ENCODE measurements at places on chromosomes 2 and 18.

DNA sequence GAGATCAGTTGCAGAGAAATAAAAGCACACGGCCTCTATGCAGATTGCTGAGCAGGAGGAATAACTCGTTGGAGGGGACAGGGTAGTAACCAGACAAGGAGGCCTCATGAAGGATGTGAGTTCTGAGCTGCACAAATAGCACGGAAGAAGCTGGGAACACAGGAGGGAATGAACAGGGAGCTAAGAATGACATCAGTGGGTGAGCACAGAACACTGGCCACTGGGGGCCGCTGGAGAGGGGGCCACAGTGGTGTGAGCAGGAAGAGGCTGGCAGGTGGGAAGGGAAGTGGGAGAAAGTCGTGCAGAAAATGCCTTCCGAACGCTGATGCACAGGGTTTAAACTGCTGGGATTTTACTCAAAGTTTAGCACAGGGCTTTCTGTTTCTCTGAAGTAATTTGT, 61.0 kb downstream of the ZAP70 start:
- no peak for DNase-seq

- DNase-seq = no peak
Measured at GRCh38 chr2:33146102-33146501, 199.3 kb downstream of the LTBP1 start.

- no peak for DNase-seq
Measured at GRCh38 chr2:177669625-177670330, 277.2 kb downstream of the AGPS start.

DNA sequence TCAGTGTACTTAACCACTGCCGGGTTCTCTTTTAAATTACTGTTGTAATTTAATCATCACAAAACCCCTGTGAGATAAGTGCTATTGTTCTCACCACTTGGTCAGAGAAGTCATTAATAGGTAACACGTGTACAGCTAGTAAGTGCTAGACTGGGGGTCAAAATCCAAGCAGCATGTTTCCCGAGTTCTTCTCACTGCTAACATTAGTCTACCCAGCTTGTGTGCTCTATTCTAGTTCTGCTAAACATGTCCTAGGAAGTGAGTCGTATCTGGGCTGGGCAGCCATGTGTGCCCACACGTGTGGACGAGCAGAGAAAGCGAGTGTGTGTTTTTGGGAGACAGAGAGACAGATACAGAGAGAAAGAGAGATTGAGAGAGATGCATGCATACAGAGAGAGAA, 94.1 kb downstream of the BIN1 start:
- no peak for DNase-seq

- no peak for DNase-seq
Measured at GRCh38 chr2:19807866-19808265, 93.9 kb downstream of the TTC32 start.

- no peak for DNase-seq
Measured at GRCh38 chr2:182636699-182637098, 79.4 kb upstream of the DNAJC10 start.

- no peak for DNase-seq
Measured at GRCh38 chr2:41955316-41956043, 92.3 kb upstream of the PKDCC start.

- no peak for DNase-seq
Measured at GRCh38 chr2:169715379-169716237, 18.0 kb upstream of the KLHL23 start.

DNA sequence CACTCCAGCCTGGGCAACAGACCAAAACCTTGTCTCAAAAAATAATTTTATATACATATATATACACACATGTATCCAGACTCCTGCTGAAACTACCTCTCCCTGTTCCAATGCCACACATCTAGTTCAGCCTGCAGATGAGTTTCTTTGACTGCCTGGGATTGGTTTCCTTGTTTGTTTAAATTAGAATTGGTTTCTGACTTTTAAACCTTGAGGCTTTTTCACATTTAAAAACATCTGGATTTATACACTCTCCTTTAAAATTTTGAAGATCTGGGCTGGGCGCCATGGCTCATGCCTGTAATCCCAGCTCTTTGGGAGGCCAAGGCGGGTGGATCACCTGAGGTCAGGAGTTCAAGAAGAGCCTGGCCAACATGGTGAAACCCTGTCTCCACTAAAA, 21.8 kb upstream of the CXCR1 start:
- DNase-seq = no peak

GRCh38 chr2:176493226-176493825, 224.1 kb downstream of the MTX2 start:
- peak; percentile 24 for DNase-seq

DNA sequence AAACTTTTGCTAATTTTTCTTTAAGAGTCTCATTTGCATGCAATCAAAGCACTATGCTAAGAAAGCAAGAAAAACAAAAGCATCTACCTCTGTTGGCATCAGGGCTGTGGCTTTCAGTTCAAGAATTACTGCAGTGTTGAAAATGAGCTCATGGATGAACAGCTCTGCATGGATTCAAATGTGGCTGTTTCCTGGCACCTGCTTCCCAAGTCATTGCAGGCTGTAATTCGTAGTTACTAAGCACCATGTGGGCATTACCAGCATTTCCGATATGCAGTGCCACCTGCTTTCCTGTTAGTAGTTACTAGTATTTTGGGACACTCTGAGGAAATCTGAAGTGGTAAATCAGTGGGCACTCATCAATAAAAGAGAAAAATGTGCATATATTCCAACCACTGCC, 37.8 kb upstream of the FAM110C start:
- no peak for DNase-seq

DNA sequence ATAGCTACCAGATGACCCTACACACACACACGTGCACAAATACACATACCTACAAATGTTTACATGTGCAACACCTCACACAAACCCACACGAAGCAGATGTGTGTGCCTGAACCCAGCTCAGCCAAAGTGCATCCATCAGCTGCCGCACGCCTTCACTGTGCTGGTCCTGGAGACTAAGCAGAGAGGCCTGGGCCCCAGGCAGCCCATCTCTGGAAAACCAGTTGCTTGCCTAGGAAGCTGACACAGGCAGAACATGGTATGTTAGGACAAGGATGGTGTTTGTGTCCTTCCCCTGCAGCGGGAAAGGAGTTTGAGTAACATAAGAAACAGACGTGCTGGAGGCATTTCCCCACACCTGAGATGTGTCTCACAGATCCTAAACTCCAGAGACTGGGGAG, 86.7 kb downstream of the SEPTIN10 start:
- no peak for DNase-seq

- no peak for DNase-seq
Measured at GRCh38 chr2:181305301-181306123, 151.7 kb upstream of the ITGA4 start.

DNA sequence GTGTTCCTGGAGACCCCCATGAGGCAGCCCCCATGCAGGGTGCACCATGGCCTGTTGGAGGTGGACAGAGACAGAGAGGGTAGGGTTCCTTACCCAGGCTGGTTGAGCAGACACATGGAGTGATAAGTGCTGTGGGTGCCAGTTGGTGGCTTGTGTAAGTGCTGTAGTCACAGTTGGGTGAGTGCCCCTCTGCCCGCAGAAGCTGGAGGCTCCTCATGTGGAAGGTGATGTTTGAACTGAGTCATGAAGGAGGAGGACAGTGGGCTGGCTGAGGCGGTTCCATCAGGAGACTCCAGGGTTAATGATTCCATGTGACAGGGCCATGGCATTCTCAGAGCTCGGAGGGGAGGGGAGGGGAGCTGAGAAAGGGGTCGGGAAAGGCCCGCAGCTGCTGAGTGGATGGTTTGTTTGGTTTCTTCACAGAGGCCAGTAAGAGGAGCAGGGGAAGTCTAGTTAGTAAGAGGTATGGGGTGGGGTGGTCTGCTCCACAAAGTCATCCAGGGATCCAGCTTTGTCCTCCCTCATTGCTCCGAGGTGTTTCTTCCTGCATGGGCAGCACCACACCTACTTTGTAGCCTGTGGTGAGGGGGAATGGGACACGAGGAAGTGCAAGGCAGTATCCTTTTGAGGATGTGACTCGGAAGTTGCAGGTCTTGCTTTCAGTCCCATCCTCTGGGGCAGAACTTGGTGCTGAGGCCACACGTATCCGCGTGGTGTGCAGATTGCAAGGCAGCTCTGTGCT, 13.6 kb downstream of the IMPA2 start:
- DNase-seq = no peak

- DNase-seq = no peak
Measured at GRCh38 chr2:196592911-196593881, 46.3 kb upstream of the CCDC150 start.

DNA sequence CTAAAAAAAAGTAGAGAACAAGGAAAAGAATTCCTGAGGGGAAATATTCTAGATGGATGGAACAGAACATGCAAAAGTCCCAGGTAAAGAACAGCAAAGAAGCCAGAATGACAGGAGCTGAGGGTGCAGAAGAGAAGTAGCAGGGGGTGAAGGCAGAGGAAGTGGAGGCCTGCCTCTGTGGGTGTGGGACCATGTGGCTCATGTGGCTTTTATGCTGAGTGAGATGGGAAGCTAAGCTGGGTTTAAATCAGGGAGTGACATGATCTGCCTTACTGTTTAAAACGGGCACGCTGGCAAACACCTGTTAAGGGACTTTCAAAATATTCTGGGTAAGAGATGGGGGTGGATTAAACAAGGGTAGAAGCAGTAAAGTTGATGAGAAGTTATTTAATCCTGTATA, 40.0 kb downstream of the GKN2 start:
- DNase-seq = no peak

GRCh38 chr2:99653433-99653832, 163.6 kb upstream of the REV1 start:
- DNase-seq = no peak

DNA sequence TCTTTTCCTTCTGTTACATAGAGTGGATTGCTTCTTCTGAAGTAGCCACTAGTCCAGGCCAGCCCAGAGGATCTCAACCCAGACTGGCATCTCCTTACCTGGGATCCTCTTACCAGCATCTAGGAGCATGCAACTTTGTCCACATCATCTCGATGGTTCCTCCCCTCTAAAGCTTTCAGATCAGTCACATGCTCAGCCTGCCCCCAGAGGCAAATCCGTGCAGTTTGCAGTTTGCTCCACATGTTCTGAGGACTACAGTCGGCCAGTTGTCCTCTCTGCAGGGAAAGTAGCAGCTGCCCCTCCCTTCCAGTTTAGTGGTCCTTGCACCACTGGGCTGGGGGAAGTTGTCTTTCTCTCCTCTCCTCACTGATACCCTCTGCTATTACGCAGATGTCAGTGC, 259.8 kb upstream of the APCDD1 start:
- DNase-seq = no peak

DNA sequence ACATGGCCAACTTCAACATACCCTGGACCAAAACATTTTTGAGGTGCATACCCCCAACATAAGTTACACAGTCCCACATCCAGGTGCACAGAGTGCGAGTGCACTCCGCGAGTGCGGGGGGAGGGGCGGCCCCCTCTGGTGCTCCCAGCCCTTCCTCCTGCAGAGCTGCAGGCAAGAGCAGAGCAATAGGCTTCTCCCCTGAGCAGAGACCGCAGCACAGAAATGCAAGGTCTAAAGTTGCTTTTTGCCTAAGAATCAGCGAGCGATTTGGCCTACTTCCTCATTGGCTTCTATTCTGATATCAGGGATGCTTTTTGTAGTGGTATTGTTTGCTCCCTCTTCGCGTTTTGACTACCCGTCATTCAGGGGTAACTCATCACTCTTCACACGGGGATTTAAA, 40.6 kb downstream of the BOLA3 start:
- no peak for DNase-seq

DNA sequence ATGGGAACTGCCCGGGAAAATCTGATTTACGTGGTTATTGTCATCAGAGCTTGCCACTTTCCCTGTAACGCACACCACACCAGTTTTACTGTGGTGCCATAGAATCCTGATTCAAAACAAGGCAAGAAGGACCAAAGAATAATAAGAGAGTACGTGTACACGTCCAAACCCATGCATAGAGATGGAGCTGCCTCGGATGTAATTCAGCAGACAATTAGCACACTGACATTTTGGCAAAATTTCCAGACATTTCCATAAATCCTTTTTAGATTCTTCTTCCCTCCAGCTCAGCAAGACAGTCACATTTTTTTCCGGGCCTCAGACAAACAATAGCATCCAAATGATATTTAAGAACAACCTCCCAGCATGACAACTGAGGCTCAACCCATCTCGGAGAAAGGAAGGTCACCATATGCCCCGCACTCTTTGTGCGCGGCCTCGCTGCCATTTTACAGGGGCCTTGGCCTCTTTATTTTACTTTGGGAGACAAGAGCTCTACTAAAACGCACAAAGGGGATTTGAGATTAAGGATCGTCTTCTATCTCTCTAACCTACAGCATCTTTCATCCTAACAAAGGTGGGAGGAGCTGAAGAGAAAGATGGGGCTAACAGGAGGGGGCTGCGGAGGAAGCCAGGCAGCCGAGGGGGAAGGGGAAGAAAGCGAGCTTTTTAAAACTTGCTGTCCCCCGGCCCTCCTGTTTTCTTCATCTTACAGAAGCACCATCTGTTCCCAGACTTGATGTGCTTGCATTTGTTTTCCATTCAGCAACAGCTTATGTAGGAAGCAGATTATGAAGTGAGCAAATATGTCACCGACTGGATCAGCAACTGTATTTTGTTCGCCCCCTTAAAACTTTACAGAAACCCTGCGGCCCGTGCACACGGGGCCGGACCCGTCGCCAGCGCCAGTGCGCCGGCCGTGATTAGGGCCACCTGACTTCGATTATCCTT, 61.0 kb downstream of the CDCA7 start:
- DNase-seq = no peak

GRCh38 chr2:152622219-152622618, 95.0 kb downstream of the PRPF40A start:
- no peak for DNase-seq

- no peak for DNase-seq
Measured at GRCh38 chr2:161178756-161179155, 18.5 kb downstream of the TANK start.

DNA sequence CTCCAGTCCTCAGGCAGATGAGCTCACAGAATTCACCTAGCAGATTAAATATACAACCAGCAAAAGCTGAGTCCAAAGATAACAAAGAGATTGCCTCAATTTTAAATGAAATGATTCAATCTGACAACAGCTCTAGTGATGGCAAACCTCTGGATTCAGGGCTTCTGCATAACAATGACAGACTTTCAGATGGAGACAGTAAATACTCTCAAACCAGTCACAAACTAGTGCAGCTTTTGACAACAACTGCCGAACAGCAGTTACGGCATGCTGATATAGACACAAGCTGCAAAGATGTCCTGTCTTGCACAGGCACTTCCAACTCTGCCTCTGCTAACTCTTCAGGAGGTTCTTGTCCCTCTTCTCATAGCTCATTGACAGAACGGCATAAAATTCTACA, 86.0 kb downstream of the PTRHD1 start:
- no peak for DNase-seq

DNA sequence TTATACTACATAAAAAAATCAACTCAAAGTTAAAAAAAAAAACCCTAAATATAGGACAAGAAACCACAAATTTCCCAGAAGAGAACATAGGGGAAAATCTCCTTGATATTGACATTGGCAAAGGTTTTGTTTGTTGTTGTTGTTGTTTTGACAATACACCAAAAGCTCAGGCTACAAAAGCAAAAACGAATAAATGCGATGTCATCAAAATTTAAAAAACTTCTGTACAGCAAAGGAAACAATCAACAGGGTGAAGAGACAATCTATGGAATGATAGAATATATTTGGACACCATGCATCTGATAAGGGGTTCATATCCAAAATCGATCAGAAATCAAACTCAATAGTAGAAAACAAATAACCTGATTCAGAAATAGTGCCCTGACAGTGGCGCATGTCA, 65.0 kb upstream of the L3MBTL4 start:
- DNase-seq = no peak

- no peak for DNase-seq
Measured at GRCh38 chr18:24189007-24189528, 50.2 kb downstream of the CABYR start.

- no peak for DNase-seq
Measured at GRCh38 chr2:215451012-215451756, 15.3 kb upstream of the FN1 start.

- peak; percentile 90 for DNase-seq
Measured at GRCh38 chr2:204931562-204931961, 386.3 kb downstream of the PARD3B start.
